GM23248 (cell line): ENCODE measurements at places on chromosomes 3 and 15.

DNA sequence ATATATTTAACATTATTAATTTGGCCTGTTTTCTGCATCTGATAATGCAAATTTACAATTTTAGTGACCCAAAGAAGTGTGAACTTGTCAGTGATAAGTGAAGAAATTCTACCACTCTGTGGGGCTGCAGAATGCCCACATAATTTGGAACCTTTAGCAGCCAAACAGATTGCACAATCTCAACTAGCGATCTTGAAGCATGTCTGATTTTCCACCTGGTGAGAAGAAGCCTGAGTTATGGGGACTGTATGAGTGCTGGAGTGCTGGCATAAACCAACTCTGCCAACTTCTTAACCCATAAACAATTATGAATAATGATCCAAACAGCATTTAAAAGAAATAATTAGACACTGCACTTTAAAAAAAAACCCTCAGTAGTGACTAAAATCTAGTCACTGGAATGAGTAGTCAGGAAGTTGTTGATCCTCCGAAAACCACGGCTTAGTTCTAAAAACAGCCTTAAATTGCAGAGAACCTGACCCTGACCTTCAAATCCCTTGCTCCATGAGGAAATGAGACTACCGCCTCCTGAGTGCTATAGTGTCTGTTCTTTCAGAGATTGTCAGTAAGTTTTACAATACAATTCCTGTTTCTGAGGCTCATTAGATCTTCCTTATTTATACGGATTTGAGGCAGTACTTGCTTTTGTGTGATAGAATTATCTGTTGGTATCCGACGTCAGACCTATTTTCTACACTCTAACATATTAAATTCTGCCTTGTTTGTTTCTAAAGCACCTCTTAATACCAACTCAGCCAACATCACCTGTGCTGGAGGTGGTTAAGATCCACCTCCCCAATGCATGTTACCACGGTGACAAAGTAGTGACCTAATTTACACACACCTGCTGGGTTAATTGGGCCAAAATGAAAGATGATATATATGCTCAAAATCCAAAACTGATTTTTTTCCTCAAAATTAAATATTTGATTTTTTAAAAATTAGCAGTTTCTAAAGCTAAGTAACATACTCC is 267.7 kb downstream of the ZBTB20 start:
- DNase-seq: peak; percentile 82

GRCh38 chr15:50613600-50613999 is 67.1 kb upstream of the USP50 start:
- DNase-seq: peak; percentile 24

GRCh38 chr3:103690536-103690935 is 1255.7 kb downstream of the ZPLD1 start:
- no peak for DNase-seq

DNA sequence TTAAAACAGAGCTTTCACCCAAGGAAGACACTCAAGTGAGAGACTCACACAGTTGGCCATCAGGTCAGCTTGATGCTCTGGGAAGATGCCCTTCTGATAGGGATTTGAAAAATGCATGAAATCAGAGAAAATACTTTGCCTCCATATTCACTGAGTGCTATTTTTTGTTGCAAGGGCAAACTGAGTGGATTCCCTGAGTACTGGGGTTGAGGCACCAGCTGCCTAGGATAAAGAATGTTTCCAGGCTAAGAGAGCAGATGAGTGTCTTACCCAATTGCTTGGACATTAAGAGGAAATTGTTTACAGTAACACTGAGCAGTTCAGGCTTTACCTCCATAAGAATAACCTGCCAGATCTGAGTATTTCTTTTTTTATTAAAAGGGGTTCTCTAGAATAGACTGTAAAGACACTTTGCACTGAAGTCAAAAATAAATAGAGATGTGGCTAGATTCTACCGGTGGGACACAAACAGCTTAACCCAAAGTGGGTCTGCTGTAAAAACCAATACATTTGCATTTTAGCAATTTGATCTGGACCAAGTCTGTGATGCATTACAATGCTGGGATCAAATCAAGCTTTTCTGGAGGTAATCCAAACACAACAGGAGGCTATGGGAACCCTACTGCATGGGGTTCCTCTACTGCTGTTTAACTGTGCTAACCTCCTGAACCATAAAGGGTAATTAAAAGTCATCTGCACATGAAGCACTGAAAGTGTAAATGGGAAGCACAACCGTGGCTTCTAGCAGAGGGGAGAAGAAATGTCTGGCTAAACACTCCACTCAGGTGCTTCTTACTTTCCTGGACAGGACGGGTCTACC is 238.8 kb upstream of the WNT5A start:
- no peak for DNase-seq

DNA sequence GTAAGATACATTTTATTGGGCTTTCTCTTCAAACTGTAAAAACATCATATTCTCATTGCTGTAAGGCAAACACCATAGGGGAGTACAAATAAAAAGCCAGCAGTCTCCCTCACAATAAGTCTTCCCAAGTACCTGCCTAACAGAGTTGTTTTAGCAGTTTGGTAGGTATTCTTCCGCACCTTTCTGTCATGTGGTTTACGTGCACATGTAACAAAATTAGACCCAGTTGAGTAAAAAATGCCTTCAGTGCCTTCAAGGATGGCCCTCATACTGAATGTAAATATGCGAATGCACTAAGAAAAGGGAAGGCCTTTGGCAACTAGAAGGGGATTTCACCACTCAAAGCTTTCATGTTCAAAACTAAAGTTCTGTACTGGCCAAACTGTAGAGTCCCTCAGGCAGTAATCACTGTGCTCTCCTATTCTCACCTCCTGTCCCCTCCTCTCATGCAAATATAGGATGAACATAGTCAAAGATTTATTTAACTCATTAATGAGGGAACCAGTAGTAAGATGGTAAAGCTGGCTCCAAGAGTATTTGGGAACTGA is 26.4 kb downstream of the USP3 start:
- no peak for DNase-seq

GRCh38 chr3:136532766-136533165 is 219.4 kb downstream of the STAG1 start:
- DNase-seq: no peak

- DNase-seq: no peak
Observed at GRCh38 chr3:119748991-119749390, 32.9 kb upstream of the NR1I2 start.

- peak; percentile 61 for DNase-seq
Observed at GRCh38 chr15:73822998-73823397, 50.4 kb upstream of the TBC1D21 start.
